Uterus (tissue), 4 donors: ENCODE measurements at places on chromosomes 1 and 21.

- H3K36me3 ChIP-seq, result no peaks in the 10 kb centered on the region
- H3K27ac ChIP-seq, result no peak within 1 kb of the TSS
- H3K4me1 ChIP-seq, result no peaks in the 10 kb centered on the region
- DNase-seq, result peak; percentile 58
- no peaks in the 10 kb centered on the region for H3K27me3 ChIP-seq
- H3K4me3 ChIP-seq, result peak within 1 kb of the TSS; percentile 56
Observed at GRCh38 chr1:39491146-39491921, at the start of gene BMP8A. TSS of gene BMP8A (plus strand) at chr1:39491636. CDS start at chr1:39491992, 356 bp downstream.

DNA sequence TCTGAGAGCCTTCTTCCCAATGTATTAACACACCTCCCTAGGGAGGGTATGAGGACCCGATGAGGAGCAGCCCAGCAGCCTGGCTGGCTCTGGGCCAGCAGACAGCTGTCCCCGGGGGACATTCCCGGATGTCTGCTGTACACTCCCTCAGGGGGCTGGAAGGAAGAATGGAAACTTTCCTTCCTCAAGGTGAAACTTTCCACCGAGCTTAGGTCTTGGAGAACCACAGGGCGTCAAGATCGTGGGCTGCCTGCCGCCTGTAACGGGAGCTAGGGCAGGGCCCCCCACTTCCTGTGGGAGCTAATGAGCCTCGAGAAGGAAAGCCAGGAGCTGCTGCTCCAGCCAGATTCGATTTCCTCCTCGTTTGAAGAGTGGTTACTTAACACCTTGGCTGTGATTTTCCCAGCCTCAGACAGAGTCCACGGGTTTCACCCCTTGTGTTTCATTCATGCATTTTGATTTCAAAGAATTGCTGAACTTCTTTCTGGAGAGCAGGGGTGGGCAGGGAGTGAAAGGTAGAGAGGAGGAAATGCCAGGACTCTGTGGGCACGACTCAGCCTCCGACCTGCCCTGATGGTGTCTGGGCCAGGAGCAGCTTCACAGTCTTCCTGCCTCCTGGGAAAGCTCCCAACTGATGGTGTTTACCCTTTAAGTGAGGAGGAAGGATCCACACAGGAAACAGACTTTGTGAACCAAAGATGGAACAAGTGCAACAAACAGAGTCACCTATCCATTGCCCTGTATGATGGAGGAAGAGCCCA, 29.7 kb downstream of the UBE2T start:
- H3K36me3 ChIP-seq, result no peaks in the 10 kb centered on the region
- no peak overlapping the region for H3K27ac ChIP-seq
- no peaks in the 10 kb centered on the region for H3K27me3 ChIP-seq
- no peak overlapping the region for H3K4me3 ChIP-seq

- H3K27me3 ChIP-seq, result no peaks in the 10 kb centered on the region
- DNase-seq, result no peak
- H3K27ac ChIP-seq, result no peak overlapping the region
- no peaks in the 10 kb centered on the region for H3K4me1 ChIP-seq
- H3K4me3 ChIP-seq, result no peak overlapping the region
Observed at GRCh38 chr1:201385299-201385891, 7.9 kb upstream of the TNNT2 start.

- no peak overlapping the region for H3K27ac ChIP-seq
- H3K27me3 ChIP-seq, result no peaks in the 10 kb centered on the region
- H3K36me3 ChIP-seq, result no peaks in the 10 kb centered on the region
- DNase-seq, result no peak
- no peaks in the 10 kb centered on the region for H3K4me1 ChIP-seq
Observed at GRCh38 chr1:87888446-87888845, 559.8 kb downstream of the LMO4 start.

DNA sequence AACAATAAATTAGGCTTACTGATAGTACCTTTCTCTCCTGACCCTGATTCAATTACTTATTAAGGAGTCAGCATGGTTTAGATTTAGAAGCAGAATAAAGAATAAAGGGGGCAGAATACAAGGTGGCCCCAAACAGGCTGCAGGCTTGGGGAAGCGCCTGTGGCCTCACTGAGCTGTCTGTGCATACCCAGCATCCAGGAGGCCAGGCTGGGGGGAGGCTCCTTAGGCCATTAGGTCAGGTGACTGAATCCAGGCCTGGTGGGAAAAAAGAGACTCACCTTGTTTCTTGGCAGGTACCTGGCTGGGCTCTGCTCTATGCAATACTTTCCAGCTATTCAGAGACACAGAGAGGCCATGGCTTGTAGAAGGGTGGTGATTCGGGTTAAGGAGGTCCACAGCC, 38.8 kb downstream of the PGBD5 start:
- DNase-seq, result no peak
- no peaks in the 10 kb centered on the region for H3K36me3 ChIP-seq
- H3K4me1 ChIP-seq, result no peaks in the 10 kb centered on the region
- no peak overlapping the region for H3K4me3 ChIP-seq
- H3K27me3 ChIP-seq, result no peaks in the 10 kb centered on the region

DNA sequence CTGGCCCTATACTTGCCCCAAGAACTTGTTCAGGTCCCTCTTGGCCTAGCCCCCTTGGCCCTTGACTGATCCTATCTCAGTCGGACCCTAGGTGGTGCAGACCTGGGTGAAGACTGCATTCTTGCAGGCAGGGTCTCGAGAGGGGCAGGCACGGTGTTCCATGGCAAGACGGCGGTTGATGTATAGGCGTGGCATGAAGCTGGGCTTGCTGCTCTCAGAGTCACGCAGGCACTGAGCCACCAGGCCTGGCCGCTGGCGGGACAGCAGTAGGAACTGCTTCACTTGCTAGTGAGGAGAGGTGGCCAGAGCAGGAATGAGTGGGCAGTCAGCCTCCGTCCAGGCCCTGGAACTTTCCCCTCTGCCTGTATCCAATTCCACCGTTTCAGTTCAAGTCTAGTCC, 3.8 kb downstream of the HECTD3 start:
- H3K36me3 ChIP-seq, result no peaks in the 10 kb centered on the region
- peaks cover 11% of the 10 kb centered on the region for H3K4me1 ChIP-seq
- no peaks in the 10 kb centered on the region for H3K27me3 ChIP-seq
- H3K4me3 ChIP-seq, result no peak overlapping the region

DNA sequence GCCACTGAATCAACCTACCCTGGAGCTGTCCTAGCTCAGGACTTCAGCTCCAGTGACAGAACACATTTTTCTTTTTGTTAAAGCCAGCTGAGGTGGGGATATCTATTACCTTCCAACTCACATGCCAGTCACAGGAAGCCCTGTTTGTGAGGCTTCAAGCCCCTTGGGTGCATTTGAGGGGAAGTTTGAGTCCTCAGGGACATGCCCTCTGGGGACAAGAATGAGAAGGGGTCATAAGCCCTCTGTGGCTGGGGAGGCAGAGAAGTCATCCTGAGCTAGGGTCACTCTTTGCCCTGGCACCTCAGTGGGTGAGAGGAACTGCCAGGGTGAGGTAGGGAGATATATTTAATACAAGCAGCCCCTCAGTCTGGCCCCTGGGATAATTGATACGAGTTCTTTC, 33.5 kb upstream of the CLDN14 start:
- H3K4me1 ChIP-seq, result no peaks in the 10 kb centered on the region
- no peak overlapping the region for H3K27ac ChIP-seq
- no peak for DNase-seq
- no peak overlapping the region for H3K4me3 ChIP-seq
- H3K36me3 ChIP-seq, result no peaks in the 10 kb centered on the region

GRCh38 chr21:36910581-36911307, 55.7 kb downstream of the HLCS start:
- no peak for DNase-seq
- no peak overlapping the region for H3K27ac ChIP-seq
- H3K4me3 ChIP-seq, result no peak overlapping the region
- H3K4me1 ChIP-seq, result no peaks in the 10 kb centered on the region
- no peaks in the 10 kb centered on the region for H3K27me3 ChIP-seq
- H3K36me3 ChIP-seq, result no peaks in the 10 kb centered on the region

- H3K27ac ChIP-seq, result no peak overlapping the region
- no peak for DNase-seq
- no peaks in the 10 kb centered on the region for H3K27me3 ChIP-seq
- H3K36me3 ChIP-seq, result no peaks in the 10 kb centered on the region
Observed at GRCh38 chr1:10484521-10484920, 9.8 kb downstream of the PEX14 start.

DNA sequence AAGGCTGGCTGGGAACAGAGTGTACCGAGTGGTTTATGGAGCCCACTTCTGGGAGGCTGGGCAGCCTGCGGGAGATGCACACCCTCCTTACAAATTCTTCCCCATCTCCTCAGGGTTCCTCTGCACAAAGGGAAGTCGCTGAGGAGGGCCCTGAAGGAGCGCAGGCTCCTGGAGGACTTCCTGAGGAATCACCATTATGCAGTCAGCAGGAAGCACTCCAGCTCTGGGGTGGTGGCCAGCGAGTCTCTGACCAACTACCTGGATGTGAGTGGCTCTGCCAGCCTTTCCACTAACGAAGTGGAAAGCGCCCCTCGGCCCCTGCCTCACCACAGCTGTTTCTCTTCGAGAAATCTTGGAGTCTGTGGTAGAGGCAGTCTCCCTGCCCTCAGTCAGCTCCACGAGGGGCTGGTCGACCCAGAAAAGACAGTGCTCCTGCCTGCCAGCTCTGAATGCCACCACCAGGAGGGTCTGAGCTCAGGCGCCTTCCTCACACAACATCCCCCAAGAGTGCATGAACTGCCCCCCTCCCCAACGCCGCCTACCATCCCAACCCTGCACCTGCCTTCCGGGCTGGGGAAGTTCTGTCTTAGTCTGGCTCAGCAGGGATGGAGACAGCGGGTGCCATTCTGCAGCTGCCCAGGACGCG, 31.8 kb downstream of the PROK1 start:
- H3K27ac ChIP-seq, result no peak overlapping the region
- H3K4me3 ChIP-seq, result no peak overlapping the region
- no peaks in the 10 kb centered on the region for H3K36me3 ChIP-seq
- no peaks in the 10 kb centered on the region for H3K27me3 ChIP-seq
- H3K4me1 ChIP-seq, result no peaks in the 10 kb centered on the region

DNA sequence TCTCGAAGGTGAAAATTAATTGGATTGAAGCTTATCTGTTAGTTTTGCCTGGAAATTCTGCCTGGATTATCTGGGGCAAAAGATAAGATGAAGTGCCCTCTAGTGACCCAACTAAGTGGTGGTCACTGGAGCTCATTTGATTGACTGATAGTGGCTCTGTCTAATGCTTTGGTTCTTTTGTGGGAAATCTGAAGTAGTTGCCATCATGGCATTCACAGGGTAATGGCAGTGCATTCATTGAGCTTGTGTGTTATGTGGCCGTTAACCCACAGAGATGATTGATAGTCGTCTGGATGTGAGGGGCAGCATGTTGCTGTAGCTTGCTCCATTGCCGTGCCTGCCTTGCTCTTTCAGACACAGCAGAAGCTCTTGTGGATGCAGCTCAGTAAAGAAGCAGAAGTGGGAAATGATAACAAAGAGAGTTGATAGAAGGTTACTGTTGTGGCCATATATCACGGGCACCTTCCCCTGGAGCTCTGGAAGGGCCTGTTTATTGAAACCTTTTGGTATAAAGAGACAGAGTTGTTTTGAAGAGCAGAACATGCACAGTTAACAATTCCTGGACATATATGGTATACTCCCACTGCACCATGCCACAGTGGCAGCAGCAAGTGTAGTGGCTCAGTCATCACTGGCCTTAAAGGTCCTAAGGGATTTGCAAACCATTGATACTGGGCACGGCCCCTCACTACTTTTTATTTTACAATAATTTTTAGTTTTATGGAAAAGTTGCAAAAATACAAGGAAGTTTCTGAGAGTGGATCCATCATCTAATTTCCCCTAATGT, 42.0 kb downstream of the CXADR start:
- no peaks in the 10 kb centered on the region for H3K36me3 ChIP-seq
- DNase-seq, result no peak
- no peaks in the 10 kb centered on the region for H3K27me3 ChIP-seq
- H3K4me3 ChIP-seq, result no peak overlapping the region
- no peak overlapping the region for H3K27ac ChIP-seq

GRCh38 chr1:198228925-198229324, 72.1 kb downstream of the NEK7 start:
- no peak overlapping the region for H3K4me3 ChIP-seq
- no peak for DNase-seq
- no peaks in the 10 kb centered on the region for H3K36me3 ChIP-seq

DNA sequence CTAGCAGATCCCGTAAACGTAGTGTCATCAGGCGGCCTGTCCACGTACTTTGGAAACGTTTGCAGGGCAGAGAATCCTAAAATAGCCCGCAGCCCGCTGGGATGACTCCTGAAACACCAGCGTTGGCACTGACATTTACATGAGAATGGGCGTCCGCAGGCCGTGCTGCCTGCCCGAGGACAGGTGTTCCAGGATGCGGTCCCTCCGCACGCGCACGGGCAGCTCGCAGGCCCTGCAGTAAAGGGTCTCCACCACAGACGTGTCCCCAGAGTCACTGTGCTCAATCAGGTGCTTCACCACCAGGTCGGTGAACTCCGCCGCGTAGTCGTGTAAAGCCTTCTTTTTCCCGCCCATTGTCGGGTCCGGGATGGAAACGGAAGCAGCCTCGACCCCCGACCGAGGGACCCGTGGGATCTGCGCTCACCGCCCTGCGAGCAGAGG, 5.8 kb upstream of the CCDC27 start:
- peak overlapping the region; percentile 68 for H3K4me3 ChIP-seq
- no peaks in the 10 kb centered on the region for H3K27me3 ChIP-seq
- no peaks in the 10 kb centered on the region for H3K36me3 ChIP-seq
- peaks cover 10% of the 10 kb centered on the region for H3K4me1 ChIP-seq
- DNase-seq, result no peak

DNA sequence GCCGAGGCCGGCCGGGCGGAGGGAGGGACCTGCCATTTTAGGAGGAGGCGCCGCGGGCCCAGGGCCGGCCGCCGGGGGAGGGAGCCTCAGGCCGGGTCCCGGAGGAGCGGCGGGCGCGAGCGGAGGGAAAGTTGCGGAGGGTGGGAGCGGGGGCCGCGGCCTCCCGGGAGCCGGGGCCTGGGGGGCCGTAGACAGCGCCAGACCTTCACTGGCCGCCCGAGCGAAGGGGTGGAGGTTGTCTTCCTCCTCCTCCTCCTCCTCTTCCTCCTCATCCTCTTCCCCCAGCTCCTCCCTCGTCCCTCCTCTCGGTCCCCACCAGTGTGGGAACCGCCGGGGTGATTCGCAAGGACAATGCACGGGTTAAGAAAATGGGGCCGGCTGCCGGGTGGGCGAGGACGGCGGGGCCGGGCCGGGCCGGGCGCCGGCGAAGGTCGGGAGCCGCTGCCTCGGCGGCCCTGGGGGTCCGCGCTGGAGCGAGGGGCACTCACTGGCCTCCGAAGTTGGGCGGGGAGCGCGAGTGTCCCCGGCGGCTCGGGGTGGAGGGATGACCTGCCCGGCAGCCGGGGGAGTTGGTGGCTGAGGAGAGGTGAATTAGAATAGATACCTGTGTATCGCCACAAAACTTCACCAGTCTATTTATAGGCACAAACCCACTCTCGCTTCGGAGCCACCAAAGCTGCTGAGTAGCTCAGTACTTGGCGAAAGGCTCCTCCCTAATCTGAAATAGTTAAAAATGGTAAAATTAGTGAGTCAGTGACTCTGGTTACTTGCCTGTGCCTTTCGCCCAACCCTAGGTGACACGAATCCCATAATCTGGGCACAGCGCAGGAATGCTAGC, 1.3 kb downstream of the DYRK1A start:
- H3K27ac ChIP-seq, result peak overlapping the region; percentile 99
- DNase-seq, result peak; percentile 35
- peak overlapping the region; percentile 81 for H3K4me3 ChIP-seq
- no peaks in the 10 kb centered on the region for H3K36me3 ChIP-seq
- no peaks in the 10 kb centered on the region for H3K27me3 ChIP-seq
- H3K4me1 ChIP-seq, result no peaks in the 10 kb centered on the region
